ENCODE measurements at places on chromosomes 7 and 10.

- no peak for DNase-seq
Observed at GRCh38 chr7:1576521-1577253, 6.9 kb upstream of the PSMG3 start.

DNA sequence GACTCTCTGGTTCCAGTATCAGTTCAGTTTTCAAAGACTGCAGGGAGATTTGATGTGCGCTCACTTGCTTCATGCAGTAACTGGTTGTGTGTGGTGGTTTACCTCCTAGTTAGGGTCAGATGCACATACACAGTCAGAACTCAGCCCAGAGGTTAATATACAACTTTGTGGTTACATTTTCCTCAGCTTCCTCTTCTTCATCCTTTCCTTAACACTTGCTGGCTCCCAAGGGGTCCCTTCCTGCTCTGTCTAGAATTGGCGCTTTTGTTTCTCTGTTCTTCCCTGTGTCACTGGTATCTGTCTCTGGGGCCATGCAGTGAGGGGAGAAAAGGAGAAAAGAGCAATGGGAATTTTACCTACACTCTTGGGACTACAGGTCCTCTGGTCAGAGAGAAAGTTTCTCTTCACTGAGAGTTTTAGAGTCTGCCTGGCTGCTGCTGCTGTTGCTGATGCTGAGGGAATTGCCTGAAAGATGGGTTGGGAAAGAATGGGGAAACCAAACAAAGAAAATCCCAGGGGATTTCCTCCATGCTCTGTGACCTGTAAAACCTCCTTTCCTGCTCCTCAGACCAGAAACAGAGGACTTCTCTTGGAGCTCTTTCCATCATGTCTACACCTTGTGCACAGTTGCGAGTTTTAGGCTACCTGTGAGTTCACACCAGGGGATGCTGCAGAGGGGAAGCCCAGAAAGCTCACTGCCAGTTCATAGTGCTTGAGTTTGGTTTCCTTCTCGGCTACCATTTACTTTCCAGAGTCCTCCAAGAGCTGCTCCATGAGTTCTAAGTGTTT lies 74.6 kb downstream of the WDFY4 start:
- DNase-seq = no peak

- DNase-seq = no peak
Observed at GRCh38 chr10:79187121-79187940, 118.6 kb downstream of the ZMIZ1 start.

DNA sequence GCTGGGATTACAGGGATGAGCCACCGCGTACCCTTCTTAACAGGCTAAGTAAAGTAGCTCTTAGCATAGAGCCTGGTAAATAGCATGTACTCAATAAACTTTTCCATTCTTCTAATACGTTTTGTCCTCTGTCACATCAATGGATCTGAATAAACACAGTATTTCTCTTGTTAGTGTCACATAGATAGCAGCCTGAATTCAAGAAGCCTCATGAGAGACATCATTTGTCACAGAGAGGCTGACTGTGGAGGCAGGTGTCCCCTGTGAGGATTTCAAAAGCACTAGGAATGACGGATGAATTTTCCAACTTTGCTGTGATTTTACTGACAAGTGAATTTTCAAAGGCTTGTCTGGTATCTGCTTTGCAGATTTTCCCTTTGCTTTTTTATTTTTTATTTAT lies 82.6 kb upstream of the CDC14C start:
- DNase-seq = no peak

DNA sequence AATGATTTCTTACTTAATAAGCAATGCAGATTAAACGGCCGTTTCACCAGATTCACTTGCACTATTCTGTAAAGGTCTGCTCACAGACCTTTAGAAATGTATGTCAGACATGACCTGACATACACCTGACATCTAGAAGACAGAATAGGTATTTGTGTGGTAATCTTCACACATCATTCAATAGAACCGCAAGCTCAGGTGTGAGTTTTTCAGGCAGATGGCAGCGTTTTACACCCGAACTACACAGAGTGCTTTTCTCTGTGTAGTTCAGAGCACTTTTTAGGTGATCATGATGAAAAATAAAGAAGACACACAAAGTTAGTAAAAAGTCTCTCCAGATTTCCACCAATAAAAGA lies 63.2 kb downstream of the PRKCQ start:
- DNase-seq = no peak
